ENCODE measurements at places on chromosomes 3 and 15.

- peak; percentile 5 for DNase-seq
Measured at GRCh38 chr3:69200384-69201068, 78.1 kb upstream of the LMOD3 start.

- DNase-seq, result peak; percentile 72
Measured at GRCh38 chr3:149588909-149589308, 68.9 kb downstream of the WWTR1 start.

DNA sequence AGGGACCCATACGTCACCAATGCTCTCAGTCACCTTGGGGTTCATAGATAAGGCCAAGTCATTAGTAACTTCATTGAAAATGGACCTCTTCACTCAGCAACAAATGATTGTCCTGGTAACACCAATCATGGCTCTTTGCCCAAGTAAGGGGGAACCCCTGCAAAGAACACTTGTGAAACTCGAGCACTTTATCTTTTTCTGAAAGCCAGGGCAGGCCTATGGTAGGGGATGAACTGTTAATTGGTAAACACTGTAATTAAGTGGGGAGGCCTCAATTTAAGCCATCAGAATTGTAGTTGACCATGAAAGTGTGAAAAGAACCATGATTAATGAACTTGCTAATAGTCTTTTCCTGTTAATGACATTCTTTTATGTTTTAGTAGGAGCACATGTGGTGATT is 73.3 kb downstream of the ABHD5 start:
- DNase-seq, result no peak

- DNase-seq, result no peak
Measured at GRCh38 chr15:73844356-73844755, 29.0 kb upstream of the TBC1D21 start.

GRCh38 chr3:126858401-126858800 is 124.5 kb upstream of the PLXNA1 start:
- no peak for DNase-seq

GRCh38 chr3:197800379-197800778 is 9.3 kb downstream of the LRCH3 start:
- no peak for DNase-seq

DNA sequence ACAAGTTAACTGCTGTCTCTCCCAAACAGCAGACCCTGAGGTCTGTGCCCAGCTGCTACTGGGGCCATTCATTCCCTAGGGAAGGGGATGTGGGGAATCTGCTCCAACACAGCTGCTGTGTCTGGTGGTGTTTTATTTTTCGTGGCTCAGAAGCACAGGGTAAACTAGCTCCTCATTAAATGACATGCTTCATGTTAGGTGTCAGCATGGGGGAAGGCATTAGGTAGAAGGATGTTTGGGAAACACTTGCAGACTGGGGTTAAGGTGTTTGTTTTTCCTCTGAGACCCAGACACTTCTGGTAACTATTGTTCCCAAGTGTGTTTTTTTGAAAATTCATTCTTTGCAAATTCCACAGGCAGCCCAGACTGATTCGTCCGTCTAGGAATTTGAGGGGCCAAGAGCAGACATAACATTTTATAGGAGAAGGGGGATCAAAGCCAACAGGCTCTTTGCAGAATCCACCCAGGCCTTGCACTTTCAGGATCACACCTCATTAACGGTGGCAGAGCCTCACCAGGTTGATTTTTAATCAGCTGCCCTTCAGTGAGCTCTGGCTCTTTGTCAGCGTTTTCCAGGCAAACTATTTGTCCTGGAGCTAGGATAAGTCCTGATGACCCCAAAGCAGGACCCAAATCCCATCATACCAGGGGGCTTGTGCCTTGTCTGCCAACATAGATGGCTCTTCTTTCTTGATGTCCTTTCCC is 65.4 kb upstream of the ITGA11 start:
- DNase-seq, result peak; percentile 11

DNA sequence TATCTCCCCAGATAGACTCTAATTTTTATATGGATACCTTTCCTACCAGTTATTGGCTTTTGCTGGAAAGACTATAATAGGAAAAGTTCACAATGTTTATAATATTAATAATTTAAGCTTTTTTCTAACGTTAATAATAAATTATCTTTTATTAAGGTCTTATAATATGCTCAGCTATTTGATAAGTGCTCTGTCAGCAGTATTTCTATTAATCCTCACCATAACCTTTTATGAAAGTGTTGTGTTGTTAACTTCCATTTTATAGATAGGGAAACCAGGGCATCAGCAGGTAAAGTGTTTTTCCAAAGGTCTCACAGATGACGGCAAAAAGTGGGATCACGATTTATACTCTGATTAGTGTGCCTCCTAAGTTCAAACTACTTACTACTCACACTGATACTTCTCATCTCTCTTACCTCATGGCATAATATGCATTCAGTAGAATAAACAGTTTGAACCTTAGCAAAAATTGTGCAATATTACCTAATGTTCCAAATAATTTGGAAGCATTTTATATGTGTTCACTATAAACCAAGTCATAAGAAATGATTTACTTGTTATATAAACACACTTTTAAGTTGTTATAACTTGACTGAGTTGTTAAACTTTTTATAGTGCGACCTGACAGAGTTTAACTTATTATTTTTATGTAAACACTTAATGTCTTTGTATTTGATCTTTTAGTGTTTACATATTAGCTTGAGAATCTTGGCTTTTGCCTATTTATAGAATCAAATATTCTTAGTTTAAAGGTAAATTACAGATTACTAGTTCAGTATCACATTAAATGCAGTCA is 274.9 kb upstream of the DCBLD2 start:
- DNase-seq, result no peak

GRCh38 chr3:55178336-55178735 is 250.5 kb upstream of the LRTM1 start:
- no peak for DNase-seq

GRCh38 chr3:42473083-42473932 is 29.1 kb upstream of the VIPR1 start:
- peak; percentile 83 for DNase-seq

- no peak for DNase-seq
Measured at GRCh38 chr3:18215639-18216038, 209.5 kb downstream of the SATB1 start.

GRCh38 chr3:69130689-69131088 is 8.3 kb upstream of the LMOD3 start:
- no peak for DNase-seq

DNA sequence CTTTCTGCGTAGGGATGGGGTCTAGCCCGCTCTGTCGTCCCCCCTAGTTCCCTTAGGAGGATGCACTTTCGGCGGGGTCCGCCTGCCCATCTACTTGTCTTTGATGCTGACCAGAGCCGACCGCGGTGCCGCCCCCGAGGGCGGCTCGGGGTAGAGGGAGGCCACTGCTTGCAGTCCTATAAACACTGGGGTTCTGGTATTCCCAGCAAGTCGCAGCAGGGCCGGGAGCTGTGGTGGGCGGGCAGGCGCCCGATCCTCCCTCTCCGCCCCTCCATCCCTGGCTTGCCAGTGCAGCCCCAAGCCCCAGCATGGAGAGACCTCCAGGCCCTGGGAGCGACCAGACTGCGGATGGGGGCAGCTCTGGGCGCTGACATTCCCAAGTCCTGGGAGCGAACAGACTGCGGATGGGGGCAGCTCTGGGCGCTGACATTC is 830 bp downstream of the SEMA4B start:
- no peak for DNase-seq

GRCh38 chr3:112804021-112804420 is 42.6 kb downstream of the CD200R1L start:
- no peak for DNase-seq

GRCh38 chr15:41408234-41408641 is 5.9 kb upstream of the NDUFAF1 start:
- DNase-seq, result peak; percentile 65

DNA sequence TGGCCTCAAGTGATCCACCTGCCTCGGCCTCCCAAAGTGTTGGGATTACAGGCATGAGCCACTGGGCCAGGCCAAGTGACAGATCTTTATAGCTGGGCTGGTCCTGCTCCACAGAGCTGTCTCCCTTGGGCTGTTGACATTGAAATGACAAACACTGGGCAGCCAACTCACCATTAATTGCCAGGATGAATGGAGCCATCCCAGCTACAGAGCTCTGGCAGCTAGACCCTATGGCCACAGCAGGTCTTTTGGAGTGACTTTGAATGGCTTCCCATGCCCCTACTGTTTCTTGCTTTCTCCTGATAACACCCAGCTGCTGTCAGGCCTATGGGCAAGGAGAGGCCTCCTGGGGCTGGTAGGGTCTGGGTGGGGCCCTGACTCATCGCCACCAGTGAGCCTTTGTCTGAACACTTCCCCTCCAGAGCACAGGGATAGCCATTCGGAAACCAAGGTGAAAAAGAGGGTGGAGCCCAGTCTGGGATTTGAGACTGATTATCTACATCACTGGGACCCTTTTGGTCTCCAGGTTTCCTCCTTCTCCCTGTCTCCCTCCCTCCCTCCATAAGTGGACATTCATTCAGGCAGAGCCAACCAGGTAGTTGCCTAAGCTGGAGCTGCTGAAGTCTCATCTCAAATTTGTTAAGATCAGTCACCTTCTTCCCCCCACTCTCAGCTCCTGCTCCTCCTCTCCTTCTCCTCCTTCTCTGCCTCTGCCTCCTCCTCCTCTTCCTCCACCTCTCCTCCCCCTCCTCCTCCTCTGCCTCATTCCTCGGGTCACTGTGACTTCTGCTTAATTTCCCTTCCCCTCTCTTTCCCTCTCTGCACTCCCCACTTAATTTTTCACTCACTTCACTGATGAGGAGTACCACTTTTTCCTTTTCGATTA is 34.0 kb downstream of the BHLHE40 start:
- no peak for DNase-seq

GRCh38 chr15:89089316-89090230 is 1.3 kb downstream of the ABHD2 start:
- no peak for DNase-seq

- no peak for DNase-seq
Measured at GRCh38 chr3:126104028-126104635, 20.2 kb upstream of the SLC41A3 start.

- DNase-seq, result peak; percentile 69
Measured at GRCh38 chr15:85168642-85169173, 187.1 kb downstream of the PDE8A start.

- DNase-seq, result no peak
Measured at GRCh38 chr3:164465172-164465571, 613.1 kb downstream of the SI start.

DNA sequence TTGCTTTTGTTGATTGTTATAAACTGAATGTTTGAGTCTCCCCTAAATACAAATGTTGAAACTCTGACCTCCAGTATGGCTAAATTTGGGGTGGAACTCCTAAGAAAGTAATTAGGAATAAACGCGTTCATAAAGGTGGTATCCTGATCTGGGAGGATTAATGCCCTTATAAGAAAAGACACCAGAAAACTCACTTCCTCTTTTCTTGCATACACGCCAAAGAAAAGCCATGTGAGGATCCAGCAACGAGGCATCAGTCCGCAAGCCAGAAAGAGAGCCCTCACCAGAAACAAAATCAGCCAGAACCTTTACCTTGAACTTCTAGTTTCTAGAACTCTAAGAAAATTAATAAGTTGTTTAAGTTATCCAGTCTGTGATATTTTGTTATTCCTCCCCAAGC is 37.4 kb upstream of the AZI2 start:
- no peak for DNase-seq

DNA sequence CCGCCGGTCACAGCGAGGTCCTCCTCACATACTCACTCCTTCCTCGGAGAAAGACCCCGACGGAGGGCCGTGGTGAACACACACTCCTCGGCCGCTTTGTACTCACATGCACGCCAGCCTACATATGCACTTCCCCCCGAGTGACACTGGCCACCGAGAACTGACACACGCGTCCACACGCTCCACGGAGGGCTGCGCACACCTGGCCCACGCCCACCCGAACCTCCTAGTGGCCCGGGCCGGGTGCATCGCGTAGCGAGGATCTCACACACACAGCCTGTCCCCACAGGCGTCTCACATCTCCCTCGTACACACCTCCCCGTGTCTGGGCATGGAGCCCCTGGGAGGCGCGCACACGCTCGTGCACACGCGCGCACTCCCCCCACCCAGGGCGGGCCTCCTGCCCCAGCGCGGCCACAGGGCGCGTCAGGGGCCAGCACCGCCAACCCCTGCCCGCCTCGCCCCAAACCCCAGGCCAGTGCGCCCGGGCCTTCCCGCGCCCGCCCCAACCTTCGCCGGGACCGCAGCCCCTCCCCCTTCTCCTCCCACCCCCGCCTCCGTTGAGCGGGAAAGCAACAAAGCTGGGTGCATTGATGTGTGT is 411 bp upstream of the C3orf70 start:
- DNase-seq, result no peak

- DNase-seq, result no peak
Measured at GRCh38 chr15:52112203-52112750, 298 bp downstream of the BCL2L10 start.

DNA sequence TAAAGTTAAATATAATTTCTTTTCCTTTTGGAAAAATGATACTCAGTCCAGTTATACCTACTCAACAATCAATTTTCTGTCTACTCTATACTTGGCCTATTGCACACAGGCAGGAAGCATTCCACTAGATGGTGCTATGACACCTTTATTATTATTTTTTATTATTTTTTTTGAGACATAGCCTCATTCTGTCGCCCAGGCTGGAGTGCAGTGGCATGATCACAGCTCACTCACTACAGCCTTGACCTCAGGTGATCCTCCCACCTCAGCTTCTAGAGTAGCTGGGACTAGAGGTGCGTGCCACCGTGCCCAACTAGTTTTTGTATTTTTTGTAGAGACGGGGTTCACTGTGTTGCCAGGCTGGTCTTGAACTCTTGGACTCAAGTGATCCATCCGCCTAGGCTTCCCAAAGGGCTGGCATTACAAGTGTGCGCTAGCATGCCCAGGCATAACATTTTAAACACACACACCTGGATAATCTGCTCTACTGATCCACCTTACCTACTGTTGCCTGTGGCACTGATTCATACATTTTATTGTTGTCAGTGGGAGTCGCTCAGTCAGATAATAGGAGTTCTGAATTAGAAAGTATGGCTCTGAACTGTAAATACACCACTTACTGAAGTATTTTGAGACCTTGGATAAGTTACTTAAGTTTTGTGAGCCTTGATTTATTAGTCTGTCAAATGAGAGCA is 56.2 kb downstream of the EIF3J start:
- DNase-seq, result peak; percentile 9

- DNase-seq, result no peak
Measured at GRCh38 chr3:173685456-173685855, 287.9 kb downstream of the NLGN1 start.

GRCh38 chr15:98541519-98541918 is 106.8 kb upstream of the IGF1R start:
- no peak for DNase-seq

DNA sequence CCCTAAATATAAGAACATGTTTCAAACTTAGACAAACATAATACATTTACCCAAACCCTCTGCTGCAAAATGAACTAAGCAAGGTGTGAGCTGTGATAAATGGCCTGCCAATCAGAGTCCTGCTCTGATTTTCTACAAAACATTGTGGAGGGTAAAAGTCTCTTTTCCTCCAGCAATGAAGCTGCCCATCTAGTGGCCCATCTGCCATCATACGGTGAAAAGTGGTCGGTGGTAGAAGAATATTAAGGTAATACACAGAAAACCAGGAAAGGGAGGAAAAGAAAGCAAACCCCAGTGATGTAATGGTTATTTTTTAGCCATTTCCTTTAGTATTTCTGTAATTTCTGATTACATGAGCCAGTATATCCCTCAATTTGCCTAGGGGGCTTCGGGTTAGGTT is 838.1 kb downstream of the TBL1XR1 start:
- DNase-seq, result no peak

Measured in NCI-H524 (cell line).